ENCODE measurements at places on chromosomes 16 and 17.

- peak; percentile 46 for DNase-seq
- no peak overlapping the region for H3K4me3 ChIP-seq
- no peaks in the 10 kb centered on the region for H3K4me1 ChIP-seq
- no peaks in the 10 kb centered on the region for H3K27me3 ChIP-seq
Measured at GRCh38 chr16:29745121-29745852, 503 bp downstream of the C16orf54 start.

DNA sequence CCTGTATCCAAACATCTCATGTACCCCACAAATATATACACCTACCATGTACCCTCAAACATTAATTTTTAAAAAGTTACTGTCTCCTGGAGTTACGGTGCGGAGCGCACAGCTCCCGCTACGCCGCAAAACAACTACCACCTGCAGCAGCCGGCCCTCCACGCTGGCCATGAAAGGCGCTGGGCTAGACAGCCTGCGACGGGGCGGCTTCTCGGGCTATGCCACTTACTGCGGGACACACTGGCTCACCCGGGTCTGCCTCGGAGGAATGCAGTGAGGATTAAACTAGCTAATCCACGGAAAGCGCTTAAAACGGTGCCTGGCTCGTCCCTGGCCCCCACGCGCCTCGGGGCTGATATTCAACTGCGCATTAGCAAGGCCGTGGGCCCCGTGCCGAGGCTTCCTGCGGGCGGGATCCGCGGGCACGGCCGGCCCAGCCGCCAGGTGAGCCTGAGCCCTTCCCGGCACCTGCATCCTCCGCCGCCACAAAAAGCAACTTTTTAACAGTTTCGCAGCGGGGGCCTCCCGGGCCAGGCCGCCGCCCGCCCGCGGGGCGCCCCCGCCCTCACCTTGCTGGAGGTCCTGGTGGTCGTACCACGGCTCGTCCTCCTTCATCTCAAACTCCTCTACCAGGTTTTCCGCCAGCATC lies 633 bp downstream of the CDR2 start:
- H3K27me3 ChIP-seq, result no peaks in the 10 kb centered on the region
- H3K4me3 ChIP-seq, result peak overlapping the region; percentile 85
- no peak overlapping the region for H3K27ac ChIP-seq

- H3K36me3 ChIP-seq, result no peaks in the 10 kb centered on the region
- H3K4me1 ChIP-seq, result no peaks in the 10 kb centered on the region
- no peak overlapping the region for H3K27ac ChIP-seq
- DNase-seq, result no peak
- H3K4me3 ChIP-seq, result no peak overlapping the region
Measured at GRCh38 chr17:32123782-32124181, 18.5 kb upstream of the RHOT1 start.

- no peak overlapping the region for H3K4me3 ChIP-seq
- H3K27ac ChIP-seq, result no peak overlapping the region
- H3K4me1 ChIP-seq, result peaks cover 6% of the 10 kb centered on the region
- no peak for DNase-seq
Measured at GRCh38 chr17:15388356-15389041, 47.1 kb upstream of the TEKT3 start.

- no peak overlapping the region for H3K27ac ChIP-seq
- H3K36me3 ChIP-seq, result no peaks in the 10 kb centered on the region
- H3K4me3 ChIP-seq, result no peak overlapping the region
- H3K4me1 ChIP-seq, result no peaks in the 10 kb centered on the region
- no peaks in the 10 kb centered on the region for H3K27me3 ChIP-seq
Measured at GRCh38 chr17:38602453-38602852, 3.3 kb downstream of the SRCIN1 start.

- H3K4me1 ChIP-seq, result peaks cover 4% of the 10 kb centered on the region
- no peaks in the 10 kb centered on the region for H3K36me3 ChIP-seq
Measured at GRCh38 chr17:65785109-65785508, 223.7 kb upstream of the AXIN2 start.

DNA sequence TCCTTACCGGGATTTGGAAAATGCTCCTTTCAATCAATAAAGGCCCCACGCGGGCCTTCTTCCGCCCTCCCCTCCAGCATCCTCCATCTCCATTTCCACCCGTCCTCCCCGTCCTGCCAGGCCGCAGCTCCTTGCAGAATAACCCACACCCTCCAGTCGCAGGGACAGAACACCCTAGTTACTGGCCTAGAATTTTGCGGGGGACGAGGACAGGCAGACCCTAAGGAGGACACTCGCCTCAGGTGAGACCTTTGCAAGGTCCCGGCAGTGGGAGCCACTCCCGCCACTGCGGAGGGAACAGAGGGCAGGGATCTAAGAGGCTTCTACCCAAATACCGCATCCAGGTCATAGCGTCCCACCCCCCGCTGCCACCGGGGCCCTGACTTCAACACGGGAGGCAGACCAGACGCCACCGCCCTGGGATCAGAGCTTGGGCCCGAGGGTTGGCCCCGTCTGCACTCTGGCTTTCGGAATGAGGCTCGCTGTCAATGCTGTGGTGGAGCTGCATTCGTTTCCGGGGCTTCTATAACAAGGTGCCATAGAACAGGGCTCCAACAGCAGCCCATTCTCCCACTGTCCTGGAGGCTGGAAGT lies 26.8 kb downstream of the SLC25A10 start:
- H3K27me3 ChIP-seq, result no peaks in the 10 kb centered on the region
- H3K4me1 ChIP-seq, result no peaks in the 10 kb centered on the region
- peak; percentile 70 for DNase-seq
- H3K27ac ChIP-seq, result no peak overlapping the region
- no peak overlapping the region for H3K4me3 ChIP-seq

GRCh38 chr17:11300738-11301137 lies 59.7 kb downstream of the SHISA6 start:
- H3K4me3 ChIP-seq, result no peak overlapping the region
- no peak overlapping the region for H3K27ac ChIP-seq
- no peaks in the 10 kb centered on the region for H3K4me1 ChIP-seq
- DNase-seq, result no peak

- no peak for DNase-seq
- no peak overlapping the region for H3K27ac ChIP-seq
- peaks cover 3% of the 10 kb centered on the region for H3K4me1 ChIP-seq
- H3K4me3 ChIP-seq, result no peak overlapping the region
Measured at GRCh38 chr17:45314741-45315647, 1.8 kb downstream of the MAP3K14 start.

- H3K27me3 ChIP-seq, result no peaks in the 10 kb centered on the region
- no peaks in the 10 kb centered on the region for H3K36me3 ChIP-seq
- H3K4me1 ChIP-seq, result peaks cover 3% of the 10 kb centered on the region
- H3K4me3 ChIP-seq, result peak within 1 kb of the TSS; percentile 74
- peak; percentile 92 for DNase-seq
Measured at GRCh38 chr17:69327060-69327831, at the start of gene ABCA5. Gene ABCA5, minus strand, starts transcription at chr17:69327133. Its CDS starts 12,718 bp downstream, at chr17:69314415.

DNA sequence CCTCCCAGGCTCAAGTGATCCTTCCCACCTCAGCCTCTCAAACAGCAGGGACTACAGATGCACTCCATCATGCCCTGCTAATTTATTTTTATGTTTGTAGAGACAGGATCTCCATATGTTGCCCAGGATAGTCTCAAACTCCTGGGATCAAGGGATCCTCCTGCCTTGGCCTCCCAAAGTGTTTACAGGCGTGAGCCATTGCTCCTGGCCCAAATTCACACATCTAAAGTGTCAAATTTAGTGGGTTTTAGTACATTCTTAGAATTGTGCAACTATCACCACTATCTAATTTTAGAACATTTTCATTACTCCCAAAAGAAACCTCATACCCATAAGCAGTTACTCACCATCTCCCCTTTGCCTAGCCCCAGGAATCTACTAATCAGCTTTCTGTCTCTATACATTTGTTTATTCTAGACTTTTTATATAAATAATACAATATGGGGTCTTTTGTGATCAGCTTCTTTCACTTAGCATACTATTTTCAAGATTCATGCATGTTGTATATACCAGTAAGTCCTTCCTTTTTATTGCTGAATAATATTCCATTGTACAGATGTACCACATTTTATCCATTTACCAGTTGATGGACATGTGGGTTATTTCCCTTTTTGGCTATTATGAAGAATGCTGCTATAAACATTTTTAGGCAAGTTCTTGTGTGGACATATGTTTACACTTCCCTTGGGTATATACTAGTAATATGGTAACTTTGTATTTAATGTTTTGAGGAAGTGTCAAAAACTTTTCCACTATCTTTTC lies 25.1 kb upstream of the ITGA2B start:
- H3K27me3 ChIP-seq, result no peaks in the 10 kb centered on the region
- H3K27ac ChIP-seq, result no peak overlapping the region
- no peaks in the 10 kb centered on the region for H3K36me3 ChIP-seq
- DNase-seq, result no peak
- no peak overlapping the region for H3K4me3 ChIP-seq
- H3K4me1 ChIP-seq, result no peaks in the 10 kb centered on the region

GRCh38 chr16:75565640-75566039 lies 539 bp upstream of the GABARAPL2 start:
- H3K27me3 ChIP-seq, result no peaks in the 10 kb centered on the region
- H3K36me3 ChIP-seq, result peaks cover 2% of the 10 kb centered on the region
- no peak overlapping the region for H3K27ac ChIP-seq
- H3K4me1 ChIP-seq, result no peaks in the 10 kb centered on the region

- H3K4me3 ChIP-seq, result no peak overlapping the region
- H3K27me3 ChIP-seq, result no peaks in the 10 kb centered on the region
- no peaks in the 10 kb centered on the region for H3K36me3 ChIP-seq
- H3K4me1 ChIP-seq, result peaks cover 8% of the 10 kb centered on the region
- peak overlapping the region; percentile 97 for H3K27ac ChIP-seq
- peak; percentile 61 for DNase-seq
Measured at GRCh38 chr17:42521036-42521435, 15.0 kb upstream of the NAGLU start.

DNA sequence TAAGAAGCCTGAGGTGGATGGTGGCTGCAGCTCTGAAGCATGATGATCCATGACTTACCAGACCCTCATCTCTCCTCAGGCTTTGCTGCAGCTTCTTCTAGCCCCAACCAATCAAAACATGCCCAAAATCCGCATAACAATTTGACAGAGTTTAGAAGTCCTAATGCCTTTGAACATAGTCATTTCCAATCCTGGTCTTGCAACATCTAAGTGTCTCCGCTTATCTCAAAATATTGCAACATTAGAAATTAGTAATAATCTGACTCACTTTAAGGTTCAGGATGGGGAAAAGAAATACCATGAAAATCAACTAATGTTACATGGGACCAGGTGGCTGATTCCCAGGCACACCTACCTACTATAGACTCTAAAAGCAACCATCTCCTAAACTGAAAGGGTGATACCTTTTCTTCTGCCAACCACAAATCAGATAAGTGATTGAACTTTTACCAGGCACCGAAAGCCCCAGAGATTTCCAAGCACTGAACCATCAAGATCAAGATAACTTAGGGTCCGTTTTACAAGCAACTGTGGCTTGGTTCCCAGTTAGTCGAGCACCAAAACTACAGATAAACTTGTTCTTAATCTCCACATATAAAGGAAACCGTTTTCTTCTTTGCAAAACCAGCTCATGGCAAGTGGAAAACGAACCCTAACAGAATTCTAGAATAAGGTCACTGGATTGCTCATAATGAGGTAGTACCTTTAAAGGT lies 14.0 kb downstream of the ERN1 start:
- H3K27ac ChIP-seq, result no peak overlapping the region
- no peaks in the 10 kb centered on the region for H3K36me3 ChIP-seq
- H3K4me1 ChIP-seq, result peaks cover 6% of the 10 kb centered on the region
- H3K27me3 ChIP-seq, result no peaks in the 10 kb centered on the region

GRCh38 chr17:17626151-17626805 lies 34.8 kb upstream of the PEMT start:
- H3K27ac ChIP-seq, result no peak overlapping the region
- H3K4me1 ChIP-seq, result no peaks in the 10 kb centered on the region
- H3K36me3 ChIP-seq, result no peaks in the 10 kb centered on the region
- DNase-seq, result no peak
- H3K4me3 ChIP-seq, result no peak overlapping the region

Measured in aorta (tissue), 5 donors.